HT1080 (cell line): ENCODE measurements at places on chromosomes 13 and 19. TPM values are rescaled to one million over a fixed set of nuclear protein-coding genes. Genes with fewer than 3 reads are reported as not detected.

GRCh38 chr13:79445968-79446645 lies 34.8 kb upstream of the NDFIP2 start:
- DNase-seq, result no peak

DNA sequence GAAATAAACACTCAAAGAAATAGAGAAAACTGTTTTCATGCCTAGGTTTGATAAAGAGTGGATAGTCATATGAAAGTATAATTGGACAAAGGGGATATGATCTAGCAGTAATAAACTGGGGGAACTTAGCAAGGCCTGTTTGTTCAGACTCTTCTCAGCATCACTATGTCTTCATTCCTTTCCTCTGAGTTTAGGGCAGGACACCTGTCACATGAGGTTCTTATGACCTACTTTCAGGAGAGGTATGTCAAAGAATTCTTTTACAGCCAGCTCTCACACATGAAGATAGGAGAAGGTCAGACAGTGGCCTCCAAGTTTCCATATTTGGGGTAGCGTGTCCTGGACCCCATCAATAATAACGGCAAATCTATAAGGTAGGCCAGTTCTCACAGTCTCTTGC lies 11.4 kb upstream of the RFXAP start:
- no peak for DNase-seq

- no peak for DNase-seq
Observed at GRCh38 chr19:50518091-50519005, 4.6 kb upstream of the ASPDH start.

GRCh38 chr19:38055010-38055409 lies 148.0 kb downstream of the SIPA1L3 start:
- no peak for DNase-seq

DNA sequence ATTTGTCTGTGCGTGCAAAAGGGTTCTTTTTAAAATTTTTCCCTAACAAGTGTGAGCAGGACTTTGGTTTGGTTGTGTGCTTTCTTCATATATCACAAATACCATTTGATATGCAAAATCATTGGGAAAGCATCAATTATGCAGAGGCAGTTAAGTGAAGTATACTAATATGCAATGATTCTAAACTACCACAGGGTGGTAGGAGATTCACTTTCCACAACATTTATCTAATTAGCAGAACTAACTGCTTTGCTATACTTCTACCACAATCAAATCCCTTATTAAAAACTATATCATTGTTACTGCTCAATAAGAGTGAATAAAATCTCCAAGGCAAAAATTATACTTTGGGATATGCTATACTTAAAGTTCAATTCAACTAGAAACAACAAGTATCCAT lies 2738.9 kb upstream of the PCDH20 start:
- no peak for DNase-seq

Gene ZNF100
- total RNA-seq, result 6.6 and 8.7 TPM in 2 replicates

Gene GTF3A
- total RNA-seq, result 108 and 127 TPM in 2 replicates
